ENCODE measurements at places on chromosomes 6 and 20.

DNA sequence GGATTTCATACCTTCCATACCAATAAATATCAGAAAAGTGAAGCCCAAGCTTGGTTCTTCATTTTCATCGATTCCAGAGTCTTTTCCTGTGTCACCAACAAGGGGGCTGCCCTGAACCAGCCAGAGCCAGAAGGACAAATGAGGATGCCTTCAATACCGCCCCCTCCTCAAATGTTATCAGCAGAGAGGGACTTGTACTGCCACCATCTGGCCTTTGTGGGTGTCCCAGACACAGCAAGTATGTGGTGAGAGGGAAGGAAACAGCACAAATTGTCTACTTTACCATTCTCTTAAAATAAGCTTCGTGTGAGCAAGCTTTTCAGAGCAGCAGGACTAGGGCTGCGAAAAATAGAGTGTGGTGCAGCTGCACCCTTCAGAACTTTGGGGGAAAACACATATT is 165.3 kb downstream of the SOBP start:
- DNase-seq: peak; percentile 45

GRCh38 chr6:16762550-16763477 is 1.6 kb upstream of the ATXN1 start:
- DNase-seq: peak; percentile 86

- no peak for DNase-seq
Measured at GRCh38 chr20:24777746-24778145, 171.3 kb upstream of the CST7 start.

GRCh38 chr20:56418385-56418861 is 6.4 kb downstream of the CASS4 start:
- DNase-seq: no peak

DNA sequence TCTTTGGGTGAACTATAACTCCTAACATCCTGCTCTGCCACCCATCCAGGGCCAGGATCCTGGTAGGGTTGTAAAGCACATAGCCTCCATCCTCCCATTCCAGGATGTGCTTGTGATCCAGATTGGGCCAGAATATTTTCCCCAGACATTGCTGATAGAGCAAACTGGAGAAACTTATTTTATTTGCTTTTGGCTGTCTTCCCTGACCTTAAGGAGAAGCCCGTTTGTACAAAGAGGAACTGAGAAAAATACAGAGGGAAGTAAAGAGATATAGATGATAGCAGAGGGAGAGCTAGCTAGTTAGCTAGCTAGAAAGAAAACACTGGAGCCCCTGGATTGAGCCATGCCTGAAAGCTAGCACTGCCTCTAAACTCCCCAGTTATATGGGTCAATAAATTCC is 9.0 kb upstream of the HDAC2 start:
- DNase-seq: no peak

- no peak for DNase-seq
Measured at GRCh38 chr6:137496368-137496767, 2.2 kb upstream of the OLIG3 start.

DNA sequence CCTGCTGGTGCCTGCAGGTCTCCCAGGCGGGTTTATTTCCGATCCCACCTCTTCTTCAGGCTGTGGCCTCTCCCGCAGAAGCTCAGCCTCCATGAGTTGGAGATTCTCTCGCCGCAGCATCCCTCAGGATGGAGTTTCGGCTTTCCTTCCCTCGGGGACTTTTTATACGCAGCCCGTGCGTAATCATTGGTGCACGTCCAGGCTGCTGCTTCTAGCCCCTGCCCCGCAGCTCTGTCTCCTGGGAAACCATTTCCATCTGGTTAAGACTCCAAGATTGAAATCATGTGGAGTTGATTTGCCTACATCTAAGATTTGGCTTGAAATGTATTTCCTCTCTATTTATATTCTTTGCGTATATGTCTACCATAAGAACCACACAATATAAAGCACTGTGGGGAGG is 46.7 kb upstream of the CARMIL1 start:
- no peak for DNase-seq

GRCh38 chr6:13267142-13267651 is 61.1 kb downstream of the TBC1D7 start:
- no peak for DNase-seq

- DNase-seq: no peak
Measured at GRCh38 chr6:121399966-121400365, 35.5 kb upstream of the GJA1 start.

GRCh38 chr20:23217023-23217422 is 130.9 kb upstream of the CD93 start:
- DNase-seq: no peak

GRCh38 chr6:37714836-37715420 is 17.2 kb upstream of the MDGA1 start:
- no peak for DNase-seq

DNA sequence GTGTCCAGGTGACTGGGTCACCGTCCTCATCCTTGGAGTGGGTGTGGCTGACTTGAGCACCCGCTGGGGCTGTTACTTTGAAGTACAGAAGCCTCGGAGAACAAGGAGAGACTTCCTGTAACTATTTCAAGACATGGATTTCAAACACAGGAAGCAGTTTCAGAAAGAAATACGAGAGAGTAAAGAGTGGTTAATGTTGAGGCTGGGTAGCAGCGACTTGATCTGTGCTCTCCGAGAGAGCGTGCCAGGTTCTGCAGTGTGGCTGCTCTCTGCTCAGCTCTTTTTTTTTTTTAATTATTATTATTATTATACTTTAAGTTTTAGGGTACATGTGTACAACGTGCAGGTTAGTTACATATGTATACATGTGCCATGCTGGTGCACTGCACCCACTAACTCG is 17.5 kb upstream of the EFCAB8 start:
- no peak for DNase-seq

GRCh38 chr20:39658662-39659409 is 696.7 kb downstream of the DHX35 start:
- no peak for DNase-seq

DNA sequence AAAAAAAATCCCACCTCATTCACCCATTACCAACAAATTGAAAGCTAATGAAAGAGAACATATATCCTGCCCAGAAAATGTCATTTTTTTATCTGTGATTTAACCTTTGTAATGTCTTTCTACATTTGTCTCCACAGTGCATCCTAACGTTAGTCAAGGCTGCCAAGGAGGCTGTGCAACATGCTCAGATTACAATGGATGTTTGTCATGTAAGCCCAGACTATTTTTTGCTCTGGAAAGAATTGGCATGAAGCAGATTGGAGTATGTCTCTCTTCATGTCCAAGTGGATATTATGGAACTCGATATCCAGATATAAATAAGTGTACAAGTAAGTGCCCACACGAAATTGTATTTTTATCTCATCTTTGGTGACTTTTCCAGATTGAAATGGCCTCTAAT is 30.0 kb downstream of the RSPO3 start:
- DNase-seq: no peak

- no peak for DNase-seq
Measured at GRCh38 chr6:35194390-35194789, 19.4 kb upstream of the SCUBE3 start.

DNA sequence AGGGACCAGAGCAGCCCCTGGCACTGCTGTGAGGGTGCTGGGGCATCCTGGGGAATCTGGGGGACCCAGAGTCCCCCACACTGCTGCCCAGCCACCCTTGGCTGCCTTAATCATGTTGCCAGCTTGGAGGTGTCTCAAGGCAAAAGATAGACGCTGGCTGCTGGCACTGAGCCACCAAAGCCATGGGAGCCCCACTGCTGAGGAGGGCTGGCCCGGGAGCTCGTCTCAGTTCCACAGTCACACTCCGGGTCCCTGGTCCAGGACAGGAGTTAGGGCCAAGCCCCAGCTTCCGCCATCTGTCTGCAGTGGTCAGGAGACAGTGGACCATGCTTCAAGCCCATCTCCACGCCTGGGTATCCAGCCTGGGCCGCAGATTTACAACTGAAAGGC is 41.0 kb upstream of the HMGA1 start:
- no peak for DNase-seq

DNA sequence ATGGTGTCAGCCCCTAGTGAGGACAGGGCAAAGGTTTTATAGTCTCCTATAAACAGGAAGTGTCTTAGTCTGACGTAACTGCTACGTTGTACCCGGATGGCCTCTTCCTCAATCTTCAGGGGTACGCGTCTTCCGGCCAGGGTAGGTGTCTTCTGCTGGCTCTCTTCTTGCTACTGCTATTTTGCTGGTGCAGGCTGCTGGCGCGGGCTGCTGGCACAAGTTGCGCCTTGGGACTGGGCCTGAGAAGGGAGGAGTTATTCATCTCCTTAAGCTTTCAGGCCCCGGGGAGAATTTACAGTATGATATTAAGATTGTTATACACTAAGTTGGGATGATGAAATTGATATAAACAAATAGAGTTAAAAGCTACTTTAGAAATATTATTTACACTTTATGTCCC is 74.4 kb downstream of the HDGFL1 start:
- DNase-seq: no peak

DNA sequence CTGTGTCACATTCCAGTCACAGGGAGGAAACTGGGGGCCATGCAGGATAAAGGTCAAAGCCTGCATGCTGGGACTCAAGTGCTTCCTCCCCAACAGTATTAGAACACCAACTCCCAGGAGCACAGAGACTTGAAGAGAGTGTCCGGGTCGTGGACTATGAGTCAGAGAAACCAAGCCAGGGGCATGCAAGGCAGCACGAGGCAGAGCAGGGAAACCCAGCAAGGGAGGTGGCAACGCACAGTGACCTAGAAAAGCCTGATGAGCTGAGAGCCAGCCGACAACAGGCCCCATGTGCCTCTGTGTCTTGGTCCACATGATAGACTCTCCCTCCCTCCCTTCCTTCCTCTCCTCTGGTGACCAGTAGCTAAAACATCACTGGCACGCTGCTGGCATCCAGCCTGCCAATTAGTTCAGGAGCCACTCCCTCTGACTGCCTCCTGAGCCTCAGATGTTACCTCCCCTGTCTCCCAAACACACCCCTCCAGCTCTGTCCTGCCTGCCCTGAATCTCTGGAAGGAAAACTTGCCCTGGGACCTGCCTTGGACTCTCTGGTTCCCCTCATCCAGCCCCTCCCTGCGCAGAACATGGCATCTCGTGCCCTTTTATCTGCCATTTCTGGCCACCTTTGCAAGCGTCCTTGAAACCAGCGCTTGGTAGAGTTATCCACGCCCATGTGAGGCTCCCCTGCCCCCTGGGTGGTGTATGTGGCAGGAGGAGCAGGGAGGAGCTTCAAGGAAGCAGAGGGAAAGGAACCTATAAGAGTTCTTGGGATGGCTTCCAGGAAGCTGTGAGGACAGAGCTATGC is 16.2 kb upstream of the RNF39 start:
- peak; percentile 62 for DNase-seq

DNA sequence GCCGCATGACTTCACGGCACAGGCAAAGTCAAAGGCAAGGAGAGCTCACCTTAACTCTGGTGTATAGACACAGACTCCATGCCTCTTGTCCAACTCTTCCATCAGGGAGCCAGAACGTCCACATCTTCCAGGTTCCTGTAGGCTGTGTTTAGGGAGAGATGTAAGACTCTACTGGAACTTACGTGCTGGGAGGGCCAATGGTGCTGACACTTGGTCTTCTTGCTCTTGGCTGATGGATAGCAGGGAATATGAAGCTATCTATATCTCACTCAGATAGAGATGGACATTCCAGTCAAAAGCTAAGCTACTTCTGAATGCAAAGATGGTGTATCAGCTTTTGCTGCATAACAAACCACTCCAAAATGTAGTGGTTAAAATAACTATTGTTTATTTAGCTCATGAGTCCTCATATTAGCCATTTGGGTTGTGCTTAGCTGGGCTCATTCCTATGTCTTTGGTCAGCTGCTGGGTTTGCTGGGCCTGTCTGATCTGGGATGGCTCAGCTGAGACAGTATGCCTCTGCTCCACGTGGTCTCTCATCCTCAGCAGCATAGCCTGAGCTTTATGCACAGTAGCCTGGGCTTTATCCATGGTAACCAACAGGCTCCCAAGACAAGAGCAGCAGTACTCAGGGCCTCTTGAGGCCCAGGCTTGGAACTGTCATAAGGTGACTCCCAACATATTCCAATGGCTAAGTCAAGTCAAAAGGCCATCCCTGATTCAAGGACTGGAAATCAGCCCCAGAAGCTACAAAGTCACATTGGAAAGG is 111.6 kb downstream of the SNX5 start:
- no peak for DNase-seq

GRCh38 chr6:38498085-38498484 is 141.6 kb downstream of the BTBD9 start:
- no peak for DNase-seq

DNA sequence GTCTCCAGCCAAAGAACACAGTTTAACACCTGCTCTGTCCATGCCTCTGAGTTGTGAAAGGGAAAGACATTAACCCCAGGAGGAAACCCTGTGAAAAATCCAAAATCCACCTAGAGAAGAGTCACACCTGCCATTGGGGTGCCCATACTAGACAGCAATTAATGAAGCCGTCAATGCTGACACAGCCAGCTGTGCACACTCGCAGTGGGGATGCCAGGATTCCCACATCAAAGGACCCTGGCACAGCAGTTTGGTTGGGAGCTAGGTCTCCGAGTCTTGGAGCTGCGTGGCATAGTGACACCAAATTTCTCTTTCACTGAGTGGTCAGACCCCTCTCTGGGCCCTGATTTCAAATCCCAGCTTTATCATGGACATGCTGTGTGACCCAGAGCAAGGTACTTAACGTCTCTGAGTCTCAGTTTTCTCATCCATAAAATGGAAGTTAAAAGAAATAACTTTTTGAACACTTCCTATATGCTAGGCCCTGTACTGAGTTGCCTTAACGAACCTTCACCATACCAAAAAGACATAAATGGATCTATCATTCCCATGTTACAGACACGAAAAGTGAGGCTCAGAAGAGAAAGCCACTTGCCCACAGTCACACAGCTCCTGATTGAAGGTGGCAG is 30.8 kb downstream of the BPIFB1 start:
- no peak for DNase-seq

GRCh38 chr6:35181933-35182612 is 31.7 kb upstream of the SCUBE3 start:
- no peak for DNase-seq

DNA sequence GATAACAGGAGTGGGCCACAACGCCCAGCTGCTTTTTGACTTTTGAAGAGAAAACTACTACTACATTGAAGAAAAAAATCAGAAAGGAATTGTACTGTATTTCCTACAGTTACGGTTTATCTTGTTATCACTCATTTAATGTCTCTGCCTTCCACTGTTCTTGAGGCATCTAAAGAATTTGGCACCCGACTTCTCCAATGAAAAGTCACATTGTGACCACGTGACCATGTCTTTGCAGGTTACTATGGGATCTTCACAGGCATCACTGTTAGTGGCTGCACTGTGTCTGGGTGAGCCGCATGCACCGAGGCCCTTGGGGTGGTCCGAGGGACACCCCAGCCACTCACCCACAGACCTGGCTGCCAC is 26.8 kb downstream of the RRBP1 start:
- DNase-seq: peak; percentile 71

DNA sequence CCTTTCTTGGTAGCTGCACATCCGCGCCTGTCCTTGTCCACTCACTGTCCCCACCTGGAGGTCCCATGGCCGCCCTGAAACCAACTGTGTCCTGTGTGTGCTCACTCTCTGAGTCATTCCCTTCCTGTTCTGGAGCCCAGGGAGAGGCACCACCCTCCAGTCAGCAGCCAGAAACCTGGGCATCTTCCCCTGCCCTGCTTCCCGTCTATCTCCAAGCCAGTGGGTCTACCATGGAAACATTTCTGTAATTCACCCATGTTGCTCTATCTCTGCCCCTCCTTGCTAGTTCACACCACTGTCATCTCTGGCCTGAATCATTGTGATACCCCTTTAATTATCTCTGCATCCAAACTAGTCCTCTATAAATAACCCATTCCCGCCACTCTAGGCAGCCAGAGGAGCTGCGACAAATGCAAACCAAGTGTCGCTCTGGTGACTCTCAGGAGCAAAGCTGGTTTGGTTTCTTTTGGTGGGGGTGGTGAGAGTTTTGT is 28.8 kb upstream of the SYNJ2 start:
- no peak for DNase-seq

All from SK-MEL-5 (cell line).